ENCODE measurements at places on chromosomes 3 and 15.

GRCh38 chr15:64144565-64145281, 6.8 kb upstream of the SNX22 start:
- peaks cover 32% of the 10 kb centered on the region for H3K4me1 ChIP-seq
- peaks cover 4% of the 10 kb centered on the region for H3K36me3 ChIP-seq
- H3K4me3 ChIP-seq = peak overlapping the region; percentile 32
- no peaks in the 10 kb centered on the region for H3K27me3 ChIP-seq
- H3K27ac ChIP-seq = peak overlapping the region; percentile 88

DNA sequence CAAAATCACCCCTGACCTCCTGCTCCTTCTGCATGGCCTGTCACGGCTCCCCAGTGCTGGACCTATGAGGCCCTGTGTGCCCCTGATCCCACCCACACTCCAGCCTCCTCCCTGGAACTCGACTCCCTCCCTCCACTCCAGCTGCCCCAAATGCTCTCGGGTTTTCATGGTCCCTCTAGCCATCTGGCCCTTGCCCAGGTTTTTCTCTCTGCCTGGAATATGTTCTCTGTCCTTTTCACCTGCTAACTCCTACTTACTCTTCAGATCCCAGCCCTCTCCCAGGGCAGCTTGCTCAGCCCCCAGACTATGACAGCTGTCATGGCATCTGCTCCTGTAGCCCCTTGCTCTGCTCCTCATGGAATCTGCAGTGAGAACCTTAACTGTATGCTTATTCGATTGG, 30.3 kb downstream of the DUSP7 start:
- no peak for DNase-seq
- H3K27me3 ChIP-seq = no peaks in the 10 kb centered on the region
- H3K4me3 ChIP-seq = no peak overlapping the region
- peaks cover 15% of the 10 kb centered on the region for H3K4me1 ChIP-seq

DNA sequence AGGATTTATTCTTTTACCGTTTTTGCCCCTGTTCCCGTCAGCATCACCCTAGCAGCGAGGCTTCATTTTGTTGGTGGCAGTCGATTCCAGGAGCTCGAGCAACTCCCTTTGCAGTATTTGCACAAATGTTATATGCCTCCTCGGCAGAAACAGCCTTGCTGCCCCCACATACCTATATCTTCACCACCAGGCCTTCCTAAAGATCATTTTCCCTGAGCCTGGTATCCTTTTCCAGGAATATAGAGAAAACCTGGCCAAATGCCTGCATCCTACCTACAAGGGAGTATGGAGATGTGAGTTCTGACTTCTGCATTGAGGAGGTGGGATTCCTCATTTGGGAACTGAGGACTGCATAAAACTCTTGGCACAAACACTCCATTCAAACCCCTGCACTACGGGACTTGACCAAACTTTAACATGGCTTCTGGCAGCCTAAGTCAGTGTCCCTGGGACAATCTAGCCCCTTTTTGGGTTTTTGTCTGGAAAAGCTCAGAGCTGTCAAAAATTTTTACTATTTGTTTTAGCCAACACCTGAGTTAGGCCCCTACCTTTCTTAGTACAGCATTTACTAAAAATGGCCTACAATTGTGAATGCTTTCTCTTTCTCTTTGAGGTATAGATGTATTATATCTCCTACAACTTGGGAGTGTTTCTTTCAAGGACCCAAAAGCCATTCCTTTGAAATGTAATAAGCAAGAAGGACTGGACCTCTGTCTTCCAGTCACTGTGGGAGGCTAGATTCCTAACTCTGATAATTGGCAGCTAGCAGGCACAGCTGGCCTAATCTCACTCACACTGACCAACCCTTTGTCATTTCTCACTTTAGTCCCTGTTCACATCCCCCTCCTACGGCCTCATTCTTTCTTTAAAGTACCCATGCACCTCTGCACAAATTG, 12.1 kb upstream of the UBE2Q2 start:
- no peaks in the 10 kb centered on the region for H3K36me3 ChIP-seq
- DNase-seq = no peak
- no peaks in the 10 kb centered on the region for H3K4me1 ChIP-seq
- no peak overlapping the region for H3K27ac ChIP-seq

DNA sequence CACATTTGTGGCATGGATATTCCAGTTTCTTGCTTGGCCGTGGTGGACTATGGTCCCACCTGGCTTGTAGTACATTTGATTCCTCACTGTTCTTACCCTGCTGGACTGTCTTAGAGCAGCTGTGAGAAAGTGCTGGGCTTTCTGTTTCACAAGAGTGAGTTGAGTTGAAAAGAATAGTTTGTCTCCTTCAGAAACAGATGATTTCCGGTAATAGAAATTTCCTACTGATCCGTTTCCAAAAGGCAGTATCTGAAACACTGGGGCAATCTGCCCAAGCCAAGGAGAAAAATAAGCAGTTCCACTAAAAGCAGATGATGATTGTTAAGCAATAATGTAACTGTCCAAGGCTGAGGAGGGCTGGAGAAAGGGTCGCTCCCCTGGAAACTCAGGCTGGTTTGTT, 96.0 kb downstream of the SUCLG2 start:
- peaks cover 22% of the 10 kb centered on the region for H3K4me1 ChIP-seq
- no peak for DNase-seq
- H3K27ac ChIP-seq = no peak overlapping the region
- H3K36me3 ChIP-seq = peaks cover 36% of the 10 kb centered on the region
- no peaks in the 10 kb centered on the region for H3K27me3 ChIP-seq
- H3K4me3 ChIP-seq = no peak overlapping the region
